A673 (cell line): ENCODE measurements at places on chromosomes 3 and 15.

GRCh38 chr3:115638991-115639390 lies 15.7 kb downstream of the GAP43 start:
- no peak for DNase-seq

DNA sequence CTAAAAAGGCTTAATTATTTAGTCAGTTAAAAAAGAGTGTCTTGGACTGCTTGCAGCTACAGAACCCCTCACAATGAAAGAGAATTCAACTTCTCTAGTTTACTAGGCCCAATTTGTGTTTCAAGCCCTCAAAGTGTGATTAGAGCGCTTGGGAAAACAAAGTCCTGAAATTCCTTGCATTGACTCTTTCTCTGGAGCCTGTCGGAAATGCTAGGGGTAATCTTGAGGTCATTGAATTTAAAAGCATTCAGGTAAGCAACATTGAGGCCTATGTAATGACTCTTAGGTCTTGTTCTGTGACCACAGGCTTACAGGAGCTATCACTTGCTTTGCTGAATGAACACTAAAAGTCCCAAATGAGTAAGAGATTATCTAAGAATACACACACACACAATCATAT lies 186.0 kb downstream of the NLGN1 start:
- no peak for DNase-seq

DNA sequence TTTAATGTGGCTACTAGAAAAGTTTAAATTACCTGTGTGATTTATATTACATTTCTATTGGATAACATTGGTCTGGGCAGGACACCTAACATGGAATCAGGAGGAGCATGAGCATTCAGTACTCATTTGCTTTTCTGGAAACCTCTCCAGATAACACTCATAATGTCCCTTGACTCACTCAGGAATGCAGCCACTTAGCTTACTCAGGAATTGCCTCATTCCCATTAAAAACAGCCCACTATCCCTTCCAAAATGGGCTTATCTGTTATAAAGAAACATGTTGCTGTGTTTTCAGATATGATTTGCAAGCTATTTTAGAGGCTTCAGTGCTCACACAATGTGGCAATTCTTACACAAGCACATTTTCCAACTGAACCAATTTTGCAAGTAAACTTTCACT lies 17.1 kb downstream of the GBE1 start:
- peak; percentile 49 for DNase-seq

- DNase-seq: no peak
Observed at GRCh38 chr3:150256318-150256717, 151.8 kb upstream of the TSC22D2 start.

DNA sequence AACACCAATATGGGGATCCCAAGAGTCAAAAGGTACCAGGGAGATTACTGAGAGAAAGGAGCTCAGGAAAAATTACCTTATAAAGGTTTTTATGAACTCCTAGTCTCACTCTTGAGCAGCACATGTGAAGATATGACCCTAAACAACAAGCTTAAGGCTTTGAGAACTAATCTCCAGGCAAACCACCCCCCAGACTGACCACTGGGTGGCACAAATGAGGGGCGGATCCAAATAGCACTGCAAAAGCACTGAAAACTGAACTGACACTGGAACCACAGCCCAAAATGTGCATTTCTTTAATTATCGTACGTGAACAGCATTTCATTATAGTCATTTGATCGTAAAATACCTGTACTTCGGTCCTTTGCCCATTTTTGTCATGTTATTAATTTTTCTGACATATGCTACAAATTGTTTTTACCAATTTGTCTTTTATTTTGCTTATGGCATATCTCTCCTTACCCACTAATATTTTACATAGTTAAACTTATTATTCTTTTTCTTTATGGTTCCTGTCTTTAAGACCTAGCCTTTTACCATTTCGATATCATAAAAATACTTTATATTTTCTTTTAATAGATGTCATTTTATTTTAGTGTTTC lies 31.5 kb upstream of the TFDP2 start:
- DNase-seq: peak; percentile 64

- peak; percentile 22 for DNase-seq
Observed at GRCh38 chr3:40104441-40104840, 205.1 kb upstream of the EIF1B start.

GRCh38 chr3:73614419-73614818 lies 10.3 kb downstream of the PDZRN3 start:
- no peak for DNase-seq

GRCh38 chr15:60372756-60373155 lies 25.0 kb downstream of the ANXA2 start:
- DNase-seq: no peak

GRCh38 chr3:64651303-64651702 lies 36.5 kb downstream of the ADAMTS9 start:
- no peak for DNase-seq

DNA sequence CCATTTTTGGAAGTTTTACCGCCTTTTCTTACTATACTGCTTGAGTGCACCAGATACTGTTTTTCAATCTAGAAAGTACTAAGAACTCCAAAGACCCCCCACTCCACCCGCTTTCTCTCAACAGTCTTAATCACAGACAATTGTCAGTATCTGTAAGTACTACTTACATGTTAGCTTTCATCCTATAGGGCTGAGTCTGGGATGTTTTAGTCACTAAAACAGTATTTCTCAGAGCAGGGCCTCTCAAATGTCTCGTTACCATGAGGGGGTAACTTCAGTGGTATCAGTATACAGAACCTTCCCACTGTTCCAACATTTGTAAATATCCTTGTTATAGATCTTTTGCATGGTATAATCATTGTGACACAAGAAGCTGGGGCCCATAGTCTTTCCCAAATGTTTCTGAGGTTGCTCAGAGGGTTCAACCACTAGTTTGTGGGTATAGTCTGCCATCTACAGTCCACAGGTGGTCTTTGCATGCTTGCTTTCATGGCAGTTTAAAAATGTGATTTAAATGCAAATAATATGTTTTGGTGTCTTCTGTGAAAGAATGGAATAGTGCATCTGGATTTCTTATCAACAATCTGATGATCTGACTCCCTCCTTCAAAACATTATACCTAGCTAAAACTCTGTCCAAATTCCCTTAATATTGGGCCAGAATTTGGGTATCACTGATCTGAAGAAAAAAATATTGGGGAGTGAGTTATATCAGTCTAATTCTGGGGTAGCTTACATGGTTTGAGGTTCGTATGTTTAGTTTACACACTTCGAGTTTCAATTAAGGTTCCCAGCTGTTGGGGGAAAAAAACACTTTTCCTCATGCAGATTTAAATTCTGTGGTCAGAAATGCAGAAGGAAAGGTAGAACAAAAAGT lies 18.0 kb upstream of the DNAJC13 start:
- peak; percentile 71 for DNase-seq

DNA sequence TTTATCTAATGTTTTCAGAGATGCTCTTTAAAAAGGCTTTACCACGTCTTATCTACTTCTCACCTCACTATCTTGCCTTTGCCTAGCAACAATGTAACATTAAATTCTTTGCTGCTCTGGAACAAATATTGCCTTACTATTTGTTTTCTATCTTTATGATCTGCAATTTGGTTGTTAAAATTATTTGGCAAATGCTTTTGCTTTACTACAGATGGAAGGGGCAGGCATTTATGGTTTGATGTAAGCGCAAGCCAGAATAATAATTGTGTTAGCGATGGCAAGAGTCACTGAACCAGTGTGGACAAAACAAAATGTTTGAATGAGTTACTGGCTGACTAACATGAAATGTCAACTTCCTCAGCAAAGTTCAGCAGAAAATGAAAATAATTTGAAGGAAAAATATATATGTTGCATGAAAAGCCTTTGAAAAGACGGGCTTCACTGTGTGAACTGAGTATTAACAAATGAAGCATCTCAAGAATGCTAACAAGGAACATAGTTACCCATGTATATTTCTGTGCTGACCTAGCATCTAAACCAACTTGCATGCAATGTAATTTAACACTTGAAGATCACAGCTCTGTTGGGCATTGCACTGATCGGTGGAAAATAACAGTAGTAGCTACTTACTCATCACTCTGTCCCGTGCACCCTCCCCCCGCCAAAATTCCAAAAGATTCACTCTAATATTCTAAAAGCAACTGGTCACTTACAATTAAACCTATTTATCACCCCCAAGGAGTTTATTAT lies 454.0 kb upstream of the ARHGEF26 start:
- no peak for DNase-seq

DNA sequence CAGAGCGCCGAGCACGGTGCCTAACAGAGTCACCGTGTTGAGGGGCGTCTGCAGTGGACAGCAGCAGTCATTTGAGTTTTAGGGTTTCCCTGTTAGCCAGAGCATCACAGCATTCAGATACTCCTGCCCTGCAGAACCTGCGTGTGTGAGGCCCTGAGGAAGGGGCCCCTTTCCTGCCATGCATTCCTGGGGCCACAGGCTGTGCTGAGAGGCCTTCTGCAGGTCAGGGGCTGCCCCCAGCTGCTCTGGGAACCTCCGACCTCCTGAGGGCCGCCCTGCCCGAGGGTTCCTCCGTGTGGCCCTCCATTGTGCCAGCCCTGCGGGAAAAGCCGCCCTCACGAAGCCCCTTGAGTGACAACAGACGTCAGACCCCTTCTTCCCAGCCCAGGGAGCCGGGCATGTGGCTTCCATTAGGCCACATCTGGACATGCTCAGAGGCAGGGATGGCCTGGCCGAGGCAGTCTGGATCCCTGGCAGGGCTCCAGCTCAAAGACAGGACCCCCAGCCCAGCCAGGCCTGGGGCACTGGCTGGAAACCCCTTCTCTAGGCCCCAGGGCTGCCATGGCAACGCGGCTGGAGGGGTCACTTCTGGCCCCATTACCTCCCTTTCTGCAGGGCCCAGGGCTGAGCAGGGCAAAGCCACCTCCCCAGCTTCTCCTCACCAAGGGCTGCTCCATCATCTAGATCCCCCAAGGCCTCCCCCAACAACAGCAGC lies 25.3 kb downstream of the FBLN2 start:
- DNase-seq: no peak

DNA sequence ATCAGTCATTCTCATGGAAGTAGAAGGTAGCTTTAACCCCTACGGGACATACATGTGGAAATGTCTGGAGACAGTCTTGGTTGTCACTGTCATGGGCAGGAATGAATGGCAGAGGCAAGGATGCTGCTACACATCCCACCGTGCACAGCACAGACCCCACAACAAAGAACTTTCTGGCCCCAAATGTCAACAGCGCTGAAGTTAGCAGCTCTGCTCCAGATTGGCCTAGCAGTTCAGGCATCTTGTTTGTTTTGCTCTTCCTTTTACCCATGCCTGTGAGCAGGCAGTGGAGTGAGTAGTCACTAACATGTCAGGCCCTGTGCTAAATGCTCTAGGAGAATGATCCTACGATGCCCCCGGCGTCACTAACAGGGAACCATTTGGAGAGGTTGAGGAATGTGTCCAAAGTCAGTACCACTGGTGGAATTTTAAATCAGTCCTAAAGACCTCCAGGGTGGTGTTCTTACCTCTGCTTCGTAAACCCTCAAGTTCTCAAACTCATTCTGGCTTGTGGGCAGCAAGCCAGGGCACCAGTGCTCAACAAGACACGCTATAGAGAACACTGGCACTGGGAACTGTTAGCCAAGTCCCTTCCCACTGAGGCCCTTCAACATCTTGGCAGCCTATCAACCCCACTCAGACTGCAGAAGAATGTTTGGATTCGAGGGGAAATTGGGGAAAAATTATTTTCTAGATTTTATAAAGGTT lies 142.2 kb downstream of the FOXP1 start:
- no peak for DNase-seq
